ENCODE measurements at places on chromosomes 3 and 15.

GRCh38 chr15:79332824-79333510 is 22.1 kb downstream of the TMED3 start:
- DNase-seq, result no peak

DNA sequence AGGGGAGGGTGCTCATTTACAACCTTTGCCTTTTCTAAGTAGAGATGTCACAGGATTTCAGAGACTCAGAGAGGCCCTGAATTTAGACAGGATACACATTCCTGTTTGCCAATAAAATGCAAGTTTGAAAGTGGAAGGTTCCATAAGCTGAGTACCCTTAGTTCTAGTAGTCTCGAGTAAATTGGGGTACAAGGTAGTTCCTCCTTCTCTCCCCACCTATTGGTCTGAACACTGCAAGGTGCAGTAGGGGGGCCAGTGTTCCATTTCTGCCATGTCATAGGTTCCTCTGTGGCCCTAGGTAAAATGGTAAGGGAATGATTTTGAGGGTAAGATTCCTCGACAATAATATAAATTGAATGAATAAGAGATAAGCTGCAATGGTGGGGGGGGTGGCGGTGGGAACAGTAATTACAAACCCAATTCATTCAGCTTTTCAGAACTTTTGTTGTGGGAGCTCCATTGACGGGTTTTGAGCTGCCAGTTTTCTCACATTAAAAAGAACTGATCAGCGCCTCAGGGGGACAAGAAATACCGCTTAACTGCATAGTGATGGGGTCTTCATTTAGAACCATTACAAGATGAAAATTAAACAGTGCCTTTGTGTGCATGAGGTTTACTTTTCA is 5.9 kb downstream of the SOX2 start:
- no peak for DNase-seq

- no peak for DNase-seq
Measured at GRCh38 chr3:7630925-7631324, 770.0 kb downstream of the GRM7 start.

DNA sequence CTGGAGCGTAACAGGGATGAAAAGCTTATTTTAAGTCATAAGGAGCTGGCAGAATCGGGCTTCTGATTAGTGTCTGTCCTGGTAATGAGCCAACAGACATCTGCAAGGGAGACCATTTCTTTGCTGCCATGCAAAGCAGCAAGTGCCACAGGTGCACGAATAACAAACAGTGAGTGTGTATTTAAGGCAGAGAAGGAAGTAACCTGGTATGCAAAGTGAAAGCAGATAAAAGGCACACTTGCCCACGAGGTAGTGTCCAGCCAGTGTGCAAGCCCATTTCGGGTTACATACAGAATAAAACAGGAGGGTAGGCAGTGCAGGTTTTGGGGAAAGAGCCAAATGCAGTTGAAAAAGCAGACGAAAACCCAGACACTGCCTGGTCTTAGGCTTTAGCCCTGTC is 1153.7 kb downstream of the SI start:
- no peak for DNase-seq

DNA sequence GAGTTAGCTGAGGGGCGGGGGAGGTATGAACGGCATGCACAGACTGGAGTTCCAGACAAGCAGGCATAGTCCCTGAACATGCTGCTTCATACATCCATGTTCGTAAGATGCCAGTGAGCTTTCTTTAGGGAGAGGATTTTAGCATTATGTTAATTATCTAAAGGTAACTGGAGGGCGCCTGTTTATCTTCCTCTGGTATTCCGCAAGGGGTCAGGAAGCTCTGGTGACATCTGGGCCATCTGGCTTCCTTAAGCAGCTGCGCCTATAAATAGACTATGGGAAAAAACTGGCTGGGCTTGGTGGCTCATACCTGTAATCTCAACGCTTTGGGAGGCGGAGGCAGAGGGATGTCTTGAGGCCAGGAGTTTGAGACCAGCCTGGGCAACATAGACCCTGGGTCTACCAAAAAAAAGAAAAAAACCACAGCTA is 1.5 kb upstream of the FBXO22 start:
- no peak for DNase-seq

GRCh38 chr15:59255680-59256336 is 49.2 kb downstream of the LDHAL6B start:
- no peak for DNase-seq

DNA sequence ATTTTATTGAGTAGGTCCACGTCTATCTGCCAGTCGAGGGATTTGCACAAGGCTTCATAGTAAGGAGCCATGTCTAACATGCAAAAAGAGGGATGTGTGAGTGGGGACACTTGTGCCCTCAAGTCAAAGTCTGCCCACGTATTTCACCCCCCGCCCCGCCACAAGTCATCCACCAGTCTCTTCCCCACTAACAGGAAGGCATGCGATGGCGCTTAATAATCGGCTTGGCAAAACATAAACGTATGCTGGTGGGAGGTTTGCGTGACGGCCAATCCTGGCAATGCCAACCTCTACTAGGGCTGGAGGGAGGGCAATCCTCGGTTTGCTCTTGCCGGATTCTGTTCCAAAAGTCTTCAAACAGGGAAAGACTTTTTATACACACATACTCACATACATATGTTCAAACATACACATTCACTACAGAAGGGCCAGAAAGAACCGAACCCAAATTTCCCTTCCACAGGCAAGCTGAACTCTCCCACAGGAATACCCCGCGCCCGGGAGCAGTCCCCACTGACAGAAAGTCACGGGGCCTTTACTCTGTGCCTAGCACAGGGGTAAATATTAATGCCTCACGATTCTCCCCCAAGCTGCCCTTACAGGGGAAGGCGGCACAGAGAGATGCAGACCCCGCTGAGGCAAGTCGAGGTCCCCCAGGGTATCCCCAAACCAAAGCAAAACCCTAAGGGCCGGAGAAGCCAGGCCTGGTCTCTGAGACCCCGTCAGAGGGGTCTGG is 675 bp downstream of the PSMD6 start:
- DNase-seq, result no peak

- DNase-seq, result no peak
Measured at GRCh38 chr3:73768524-73769308, 144.0 kb upstream of the PDZRN3 start.

DNA sequence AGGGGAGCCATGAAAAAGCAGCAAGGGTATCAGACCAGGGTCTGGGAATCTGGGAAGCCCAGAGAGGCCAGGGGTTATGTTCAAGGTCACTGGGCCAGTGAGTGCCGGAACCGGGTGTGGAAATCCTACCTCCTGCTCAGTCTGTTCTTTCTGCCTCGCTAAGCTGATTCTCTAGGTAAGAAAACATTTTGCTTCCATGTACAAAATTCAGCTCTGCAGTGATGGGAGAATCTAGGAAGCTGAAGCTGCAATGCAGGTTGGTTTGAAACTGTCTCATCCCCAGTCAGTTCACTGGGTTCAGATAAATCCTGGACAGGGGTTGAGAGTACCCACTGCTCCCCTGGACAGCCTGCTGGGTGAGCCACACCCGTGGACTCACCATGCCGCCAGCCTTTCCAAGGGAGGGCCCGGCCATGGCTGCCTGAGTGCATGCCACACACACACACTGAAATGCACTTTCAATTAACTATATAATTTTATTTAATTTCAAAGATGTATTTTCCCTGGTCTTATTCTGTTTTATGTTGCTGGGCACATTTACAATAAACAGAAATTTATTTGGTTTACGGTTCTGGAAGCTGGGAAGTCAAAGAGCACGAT is 108.4 kb downstream of the CORO2B start:
- DNase-seq, result no peak

- no peak for DNase-seq
Measured at GRCh38 chr3:152853196-152853595, 18.3 kb downstream of the P2RY1 start.

GRCh38 chr3:12878141-12878574 is 36.8 kb upstream of the RPL32 start:
- DNase-seq, result no peak

DNA sequence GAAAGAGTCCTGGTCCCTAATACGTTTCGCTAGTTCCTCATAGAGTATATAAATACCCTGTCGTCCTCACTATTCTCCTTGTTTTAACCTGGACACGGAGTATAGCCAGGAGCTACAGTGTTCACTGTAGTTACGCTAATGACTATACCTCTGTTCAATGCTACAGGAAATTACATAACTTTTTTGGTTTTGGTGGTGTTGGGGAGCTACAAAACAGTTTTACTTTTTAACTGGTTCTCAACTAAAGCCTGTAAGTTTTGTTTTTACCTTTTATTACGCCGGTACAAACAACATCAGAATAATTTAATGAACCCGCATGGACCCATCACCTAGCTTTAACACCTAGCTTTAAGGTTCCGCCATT is 1.5 kb downstream of the LMLN start:
- no peak for DNase-seq

DNA sequence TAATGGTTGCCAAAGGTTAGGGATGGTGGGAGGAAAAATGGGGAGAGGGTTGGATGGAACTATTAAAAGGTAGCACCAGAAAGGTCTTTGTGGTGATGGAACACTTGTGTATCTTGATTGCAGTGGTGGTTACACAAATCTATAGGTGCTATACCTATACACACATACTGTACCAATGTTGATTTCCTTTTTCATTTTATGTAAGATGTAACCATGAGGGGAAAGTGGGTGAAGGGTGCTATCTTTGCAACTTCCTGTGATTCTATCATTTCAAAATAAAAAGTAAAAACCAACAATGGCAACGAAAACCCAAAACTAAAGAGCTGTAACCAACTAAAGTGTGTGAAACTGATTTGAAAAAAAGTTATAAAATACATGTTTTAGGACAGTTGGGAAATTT is 761 bp upstream of the ZNF35 start:
- no peak for DNase-seq

- no peak for DNase-seq
Measured at GRCh38 chr3:116051040-116051439, 394.2 kb downstream of the LSAMP start.

- no peak for DNase-seq
Measured at GRCh38 chr3:144744473-144744872, 772.9 kb downstream of the DIPK2A start.

GRCh38 chr3:42032693-42033349 is 58.3 kb upstream of the TRAK1 start:
- DNase-seq, result no peak

- DNase-seq, result no peak
Measured at GRCh38 chr3:95341314-95341713, 1278.5 kb downstream of the NSUN3 start.

DNA sequence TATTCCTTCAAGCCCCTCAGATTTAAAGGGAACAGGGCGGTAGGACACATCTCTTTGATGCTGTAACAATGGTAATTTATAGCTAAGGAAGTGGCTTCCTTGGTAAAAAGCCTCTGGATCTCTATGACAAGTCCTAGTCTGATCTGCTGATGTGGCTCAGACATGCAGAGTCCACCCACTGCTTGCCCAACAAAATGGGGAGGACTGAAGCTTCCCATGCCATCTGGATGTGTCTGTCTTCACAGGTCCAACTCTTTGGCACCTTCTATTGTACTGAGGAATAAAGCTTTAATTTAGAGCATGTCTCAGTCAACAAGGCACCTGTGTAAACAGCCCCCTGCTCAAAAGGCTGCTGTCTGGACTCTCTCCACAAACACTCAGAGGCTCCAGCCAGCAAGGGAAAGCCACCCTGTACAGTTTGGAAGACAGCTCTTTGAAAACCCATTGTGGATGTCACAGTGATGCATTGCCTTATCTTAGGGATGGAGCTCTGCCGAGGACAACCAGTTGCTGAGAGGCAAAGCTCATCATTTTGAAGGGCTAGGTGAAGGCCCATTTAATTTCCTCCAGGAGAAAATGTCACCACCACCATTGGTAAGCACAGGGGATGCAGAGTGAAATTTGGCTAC is 348.6 kb upstream of the GRM7 start:
- no peak for DNase-seq

GRCh38 chr3:163929069-163929652 is 1149.1 kb downstream of the SI start:
- no peak for DNase-seq

GRCh38 chr3:127413871-127414270 is 126.0 kb upstream of the PRR20G start:
- DNase-seq, result no peak

- DNase-seq, result no peak
Measured at GRCh38 chr3:98612587-98612986, 19.2 kb upstream of the CPOX start.

DNA sequence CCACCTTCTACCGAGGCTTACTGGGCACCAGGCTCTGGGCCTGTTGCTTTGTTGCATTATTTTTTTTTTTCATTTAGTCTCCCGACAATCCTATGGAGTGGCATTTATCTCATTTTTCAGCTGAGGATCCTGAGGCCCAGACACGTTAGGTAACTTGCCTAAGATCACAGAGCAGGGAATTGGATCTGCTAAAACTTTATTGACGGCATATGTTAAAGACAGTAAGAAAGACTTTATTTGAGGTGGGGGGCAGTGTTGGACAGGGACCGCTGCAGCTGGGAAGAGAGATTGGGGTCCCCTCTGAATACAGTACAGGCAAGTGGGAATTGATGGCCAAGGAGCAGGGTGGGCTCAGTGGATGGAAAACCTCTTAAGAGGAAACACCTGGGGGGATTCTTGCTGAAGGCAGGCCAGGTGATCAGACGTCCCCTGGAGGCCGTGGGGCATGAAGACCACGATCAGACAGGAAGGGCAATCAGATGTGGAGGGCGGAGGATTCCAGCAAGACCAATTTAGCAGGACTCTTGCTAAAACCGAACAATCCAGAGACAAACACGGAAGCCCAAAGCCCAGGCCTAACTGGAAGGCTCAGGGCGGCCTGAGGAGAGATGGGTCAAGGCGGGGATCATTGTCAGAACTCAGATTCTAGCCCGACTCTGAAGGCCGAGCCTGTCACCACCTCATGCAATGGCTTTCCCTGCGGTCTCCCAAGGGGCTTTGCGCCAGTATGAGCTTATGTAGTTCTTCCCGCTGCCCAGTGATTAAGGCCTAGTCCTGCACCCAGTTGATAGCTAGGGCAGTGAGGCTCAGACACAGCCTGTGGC is 53.7 kb downstream of the RGMA start:
- no peak for DNase-seq

DNA sequence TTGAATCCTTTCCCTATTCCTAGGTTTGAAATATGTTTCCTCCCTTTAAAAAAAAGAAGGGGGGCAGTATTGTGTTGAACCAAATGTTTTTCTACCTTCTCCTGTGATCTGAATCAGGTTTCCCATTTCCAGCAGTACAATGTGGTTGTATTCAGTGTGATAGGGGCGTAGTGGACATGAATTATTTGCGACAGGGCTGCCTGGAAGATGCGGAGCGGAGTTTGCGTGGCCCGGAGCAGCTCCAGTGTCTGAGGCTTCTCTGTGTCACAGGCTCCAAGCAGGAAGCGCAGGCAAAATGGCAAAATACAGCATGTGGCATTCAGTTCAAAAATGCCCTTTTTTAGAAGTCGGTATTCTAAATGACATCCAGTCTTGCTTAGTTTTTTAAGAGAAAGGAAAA is 154.4 kb downstream of the PGPEP1L start:
- peak; percentile 78 for DNase-seq
